Right hindlimb (tissue), 1 donor: ENCODE measurements at places on chromosomes 4 and X.

DNA sequence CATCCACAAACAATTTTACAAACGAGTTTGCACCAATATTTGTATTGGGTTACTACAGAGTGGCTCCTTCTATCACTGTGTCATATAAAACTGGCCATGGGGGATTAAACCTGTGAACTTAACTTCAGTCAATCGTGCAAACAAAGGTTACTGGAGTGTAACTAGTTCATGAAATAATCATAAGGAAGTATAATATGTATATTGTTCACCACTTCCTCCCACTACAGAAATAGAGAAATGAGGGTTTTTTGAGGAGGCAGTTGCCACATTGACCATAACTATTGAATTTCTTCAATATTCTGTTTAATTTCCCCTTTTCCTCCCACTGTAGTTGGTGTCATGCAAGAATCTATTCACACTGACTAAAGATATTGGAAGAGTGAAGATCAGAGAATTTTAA is at the start of gene GPR82:
GPR82 (plus strand) TSS at position 356 of the 400 bp plus-strand sequence. CDS start 2,846 bp downstream, outside the sequence.
- DNase-seq = no peak

GRCh38 chr4:105093975-105094374 is 52.7 kb upstream of the TET2 start:
- DNase-seq = no peak

- no peak for DNase-seq
These were observed 427.9 kb downstream of the SPRY1 start for GRCh38 chr4:123824524-123824923.

DNA sequence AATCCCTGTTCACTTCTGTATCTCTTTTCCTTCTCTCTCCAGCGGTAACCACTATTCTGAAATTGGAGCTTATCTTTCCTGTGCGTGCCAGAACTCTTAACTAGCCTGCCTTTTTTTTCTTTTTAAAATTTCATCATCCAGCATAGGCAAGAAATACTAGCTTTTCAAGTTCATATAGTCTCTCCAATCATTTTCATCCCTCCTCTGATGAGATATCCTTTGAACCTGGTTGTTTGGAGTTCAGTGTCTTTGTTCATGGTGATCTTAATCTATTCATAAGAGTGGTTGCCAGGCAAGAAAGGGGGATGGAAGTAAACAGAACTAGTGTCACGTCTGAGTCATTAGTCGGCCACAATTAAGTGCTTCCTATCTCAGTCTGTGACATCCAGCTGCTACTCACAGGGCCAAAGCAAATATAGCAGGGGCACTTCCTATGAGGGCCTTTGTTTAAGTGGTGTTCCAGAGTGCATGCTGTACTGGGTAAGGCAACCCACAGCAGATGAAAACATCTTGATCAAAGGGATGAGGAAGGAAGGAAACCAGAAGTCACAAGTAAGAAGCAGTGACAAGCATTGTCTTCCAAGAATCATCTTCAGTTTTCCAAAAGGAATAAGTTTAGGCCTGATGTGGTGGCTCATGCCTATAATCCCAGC is 56.4 kb upstream of the XIAP start:
- DNase-seq = peak; percentile 21

DNA sequence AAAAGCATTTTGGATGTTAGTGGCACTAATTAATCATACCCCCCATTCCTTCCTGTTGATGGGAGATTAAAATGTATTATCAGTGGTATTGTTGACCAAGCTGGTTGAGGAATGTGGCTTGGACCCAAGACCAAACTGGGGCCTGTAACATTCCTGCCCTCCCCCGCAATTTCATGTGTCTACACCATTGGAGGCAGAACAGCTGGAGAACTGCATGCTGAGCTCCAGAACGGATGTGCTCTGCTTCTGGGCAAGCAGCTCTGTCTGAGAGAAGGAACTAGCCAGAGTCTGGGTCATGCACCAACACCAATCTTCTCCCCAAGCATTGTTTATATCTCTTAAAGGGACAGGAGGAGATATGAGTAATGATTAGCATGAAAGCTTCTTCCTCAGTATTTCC is 185.5 kb downstream of the CEP135 start:
- peak; percentile 27 for DNase-seq
